T-cell (primary cell): ENCODE measurements at places on chromosomes 2 and 18.

DNA sequence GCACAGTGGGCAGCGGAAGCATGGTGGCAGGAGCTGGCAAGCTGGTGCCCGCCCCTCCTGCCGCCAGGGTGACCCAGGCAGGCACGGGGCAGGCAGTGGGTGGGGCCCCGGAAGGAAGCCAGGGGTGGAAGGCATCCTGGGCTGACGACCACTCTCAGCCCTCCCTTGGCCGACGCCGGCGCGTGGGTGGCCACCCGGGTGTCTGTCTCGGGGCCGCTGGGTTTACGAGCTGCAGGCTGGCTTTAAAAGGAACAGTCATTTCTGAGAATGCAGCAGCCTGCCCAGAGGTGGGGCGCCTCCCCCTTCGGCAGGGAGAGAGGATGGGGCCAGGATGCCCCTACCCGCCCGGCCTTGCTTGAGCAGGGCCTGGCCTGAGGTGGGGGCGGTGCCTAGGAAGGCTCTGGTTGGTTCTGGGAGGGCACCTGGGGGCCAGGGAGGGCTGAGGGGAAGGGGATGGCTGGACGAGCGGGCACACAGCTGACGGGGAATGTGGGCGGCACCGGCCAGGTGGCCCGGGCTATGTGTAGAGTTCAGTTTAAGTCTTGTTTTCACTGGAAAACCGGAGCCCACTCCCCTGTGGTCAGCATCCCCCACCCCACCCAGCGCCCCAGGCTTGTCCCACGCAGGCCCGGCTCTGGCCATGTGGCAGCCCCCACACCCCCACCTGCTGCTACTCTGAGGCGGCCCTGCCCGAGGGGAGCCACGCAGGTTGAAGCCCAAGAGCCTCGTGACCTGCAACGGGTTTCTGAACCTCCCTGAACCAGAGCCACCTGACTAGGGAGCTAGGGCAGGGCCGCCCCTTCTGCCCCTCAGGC lies 6.3 kb downstream of the BOK start:
- DNase-seq, result no peak

- DNase-seq, result no peak
Measured at GRCh38 chr2:180169474-180169873, 162.4 kb upstream of the CWC22 start.

- no peak for DNase-seq
Measured at GRCh38 chr2:30686669-30687068, 120.6 kb downstream of the CAPN13 start.

GRCh38 chr2:215811003-215811402 lies 202.3 kb downstream of the MREG start:
- DNase-seq, result no peak

- no peak for DNase-seq
Measured at GRCh38 chr2:208265371-208265800, 669 bp upstream of the PIKFYVE start.

DNA sequence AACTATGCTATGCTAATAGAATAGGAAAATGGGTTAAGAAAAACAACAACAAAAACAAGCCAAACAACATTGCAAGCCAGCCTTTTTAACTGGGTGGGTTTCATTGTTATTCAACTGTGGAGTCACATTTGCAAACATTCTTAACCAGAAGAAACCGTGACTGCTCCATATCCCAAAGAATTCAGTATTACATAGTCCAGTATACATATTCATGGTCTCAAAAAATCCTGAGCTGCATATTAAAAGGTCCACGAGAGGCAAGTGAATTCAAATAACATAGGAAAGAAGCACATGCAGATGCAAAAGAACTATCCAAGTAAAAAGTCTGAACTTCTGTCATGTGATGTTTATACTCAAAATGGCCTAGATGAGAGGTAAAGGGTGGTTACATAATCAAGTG lies 179.1 kb upstream of the ETAA1 start:
- DNase-seq, result no peak

DNA sequence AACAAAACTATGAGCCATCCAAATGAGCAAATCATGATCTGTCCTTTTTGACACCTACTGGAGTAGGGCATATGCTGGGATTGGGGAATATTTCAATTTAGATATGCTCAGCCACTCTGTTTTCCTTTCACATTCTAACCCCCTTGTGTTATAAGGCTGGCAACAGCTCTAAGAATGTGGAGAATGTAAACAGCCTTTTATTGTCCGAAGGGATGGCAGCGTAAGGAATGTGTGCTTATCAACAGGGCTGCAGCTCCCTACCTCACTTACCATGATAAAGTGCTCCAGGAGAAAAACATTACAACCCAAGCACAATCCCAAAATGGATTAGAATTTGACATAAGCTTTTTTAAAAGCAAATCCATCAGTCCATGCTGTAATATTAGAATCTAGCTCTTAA lies 2.2 kb downstream of the NXPH2 start:
- DNase-seq, result no peak

- no peak for DNase-seq
Measured at GRCh38 chr2:29390136-29390535, 274.9 kb downstream of the CLIP4 start.

DNA sequence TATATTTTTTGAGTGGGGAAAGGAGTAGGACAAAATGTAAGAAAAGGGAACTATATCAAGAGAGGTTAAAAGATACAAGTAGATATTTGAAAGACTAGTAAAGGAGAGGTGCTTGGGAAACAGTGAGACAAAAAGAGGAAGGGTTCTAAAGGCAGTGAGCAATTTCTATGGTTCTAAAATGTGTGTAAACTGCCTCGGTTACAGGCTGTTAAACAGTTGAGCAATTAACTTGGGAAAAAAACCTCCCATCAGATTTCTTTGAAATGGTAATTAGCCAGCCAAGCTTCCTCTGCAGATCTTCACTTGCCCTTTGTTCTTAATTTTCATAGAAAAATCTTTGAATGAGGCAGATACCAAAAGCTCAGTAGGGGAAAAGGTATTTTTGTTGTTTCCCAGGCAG lies 238.7 kb upstream of the KCNH7 start:
- DNase-seq, result no peak

GRCh38 chr2:172380436-172381274 lies 46.7 kb upstream of the ITGA6 start:
- DNase-seq, result no peak

- no peak for DNase-seq
Measured at GRCh38 chr2:168611091-168611490, 155.0 kb downstream of the CERS6 start.

DNA sequence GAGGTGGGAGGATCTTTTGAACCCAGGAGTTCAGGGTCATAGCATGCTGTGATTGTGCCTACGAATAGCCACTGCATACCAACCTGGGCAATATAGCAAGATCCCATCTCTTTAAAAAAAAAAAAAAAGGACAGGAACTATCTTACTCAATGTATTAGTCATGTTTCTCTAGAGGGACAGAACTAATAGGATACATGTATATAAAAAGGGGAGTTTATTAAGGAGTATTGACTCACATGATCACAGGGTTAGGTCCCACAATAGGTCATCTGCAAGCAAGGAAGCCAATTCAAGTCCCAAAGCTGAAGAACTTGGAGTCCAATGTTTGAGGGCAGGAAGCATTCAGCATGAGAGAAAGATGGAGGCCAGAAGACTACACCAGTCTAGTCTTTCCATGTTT lies 18.8 kb upstream of the CASP10 start:
- no peak for DNase-seq

GRCh38 chr2:31168291-31168690 lies 30.1 kb upstream of the GALNT14 start:
- DNase-seq, result no peak

DNA sequence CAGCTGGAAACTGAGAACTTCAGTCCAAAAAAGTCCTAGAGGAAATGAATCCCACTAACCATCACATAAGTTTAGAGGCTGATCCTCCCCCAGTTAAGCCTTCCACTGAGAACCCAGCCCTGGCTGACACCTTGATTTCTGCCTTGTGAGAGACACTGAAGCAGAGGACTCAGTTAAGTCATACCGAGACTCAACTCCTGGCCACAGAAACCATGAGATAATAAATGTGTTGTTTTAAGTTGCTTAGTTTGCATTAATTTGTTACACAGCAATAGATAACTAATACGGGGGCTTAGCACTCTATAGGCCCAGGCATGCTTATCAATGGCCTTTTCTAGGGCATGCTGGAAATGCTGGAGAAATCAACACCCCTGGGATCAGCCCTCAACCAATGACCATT lies 3.4 kb upstream of the ADD2 start:
- DNase-seq, result no peak

GRCh38 chr18:65934874-65935273 lies 184.1 kb downstream of the CDH7 start:
- no peak for DNase-seq

DNA sequence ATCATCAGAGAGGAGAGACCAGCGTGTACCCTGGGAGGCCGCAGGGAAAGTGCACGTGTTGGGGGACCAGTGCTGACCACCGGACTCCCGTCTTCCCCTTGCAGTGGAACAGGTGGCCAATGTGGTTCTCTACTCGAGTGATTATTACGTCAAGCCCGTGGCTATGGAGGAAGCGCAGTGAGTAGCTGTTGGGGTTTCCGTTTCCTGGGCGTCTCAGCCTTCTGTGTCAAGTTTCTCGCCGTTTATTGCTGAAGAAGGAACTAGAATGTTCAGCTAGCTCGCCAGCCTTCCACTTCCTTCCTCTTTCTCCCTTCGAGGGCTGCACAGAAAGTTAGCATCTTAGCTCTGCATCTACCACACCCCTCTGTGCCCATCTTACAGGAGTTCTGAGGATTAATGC lies 22.8 kb upstream of the DGKD start:
- peak; percentile 77 for DNase-seq

DNA sequence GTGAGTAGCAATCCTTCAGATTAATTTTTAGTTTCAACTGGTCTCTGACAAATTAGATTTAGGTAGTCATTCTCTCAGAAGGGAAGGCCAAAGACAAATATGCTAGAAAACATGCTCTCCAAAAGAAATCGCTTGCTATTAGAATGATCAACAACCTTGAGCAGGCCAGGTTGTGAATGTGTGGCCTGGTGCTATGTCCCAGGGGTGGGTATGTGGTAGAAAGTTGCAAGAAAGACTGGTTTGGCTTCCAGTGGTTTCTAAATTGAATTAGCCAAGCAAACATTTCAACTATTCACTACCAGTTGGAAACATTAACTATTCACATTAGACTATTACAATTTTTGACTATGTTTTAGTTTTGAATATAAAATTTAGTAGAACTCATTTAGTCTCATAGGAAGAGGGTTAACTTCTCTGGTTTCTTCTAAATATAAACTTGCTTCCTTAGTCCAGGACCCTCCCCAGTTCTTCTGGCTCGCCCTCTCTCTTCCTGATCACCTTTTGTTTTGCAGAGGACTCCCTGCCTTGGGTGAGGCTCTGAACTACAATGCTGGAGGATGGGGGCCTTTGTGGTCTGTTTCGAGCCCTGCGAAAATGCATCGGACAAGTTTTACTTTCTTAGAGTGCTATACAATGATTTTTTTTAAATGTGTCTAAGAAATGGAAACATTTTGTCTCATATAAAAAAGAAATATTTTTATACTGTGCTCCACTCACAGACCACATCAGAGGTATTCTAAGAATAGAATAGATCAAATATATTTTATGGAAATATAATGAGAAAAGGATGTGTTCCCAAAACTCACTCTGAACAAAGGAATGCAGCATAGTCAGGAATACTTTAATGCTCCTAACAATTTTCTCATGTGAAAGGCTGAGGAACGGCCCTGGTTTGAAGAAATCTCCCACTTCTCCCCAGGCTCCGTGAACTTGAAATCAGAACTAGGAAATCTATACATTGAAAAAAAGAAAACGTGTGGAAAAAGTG lies 375.0 kb upstream of the ZEB2 start:
- DNase-seq, result no peak

DNA sequence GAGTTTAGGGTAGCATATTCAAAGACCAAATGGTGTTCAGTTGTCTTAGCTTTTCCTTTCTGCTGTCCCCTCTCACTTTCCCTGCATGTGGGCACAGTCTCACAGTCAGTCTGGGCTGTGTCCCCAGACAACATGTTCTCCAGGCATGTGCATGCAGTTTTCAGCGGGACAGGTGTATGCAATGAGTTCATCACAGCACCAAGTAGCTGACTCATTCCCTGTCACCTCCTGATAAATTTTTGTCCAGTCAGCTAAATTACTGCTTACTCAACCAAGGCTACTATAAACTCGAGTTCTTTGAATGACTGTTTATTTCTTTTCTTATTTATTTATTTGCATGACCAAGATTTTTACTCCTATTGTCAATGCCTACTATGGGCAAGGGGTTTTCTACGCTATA lies 148.8 kb upstream of the CDH19 start:
- DNase-seq, result no peak

GRCh38 chr2:223760838-223761502 lies 76.4 kb downstream of the AP1S3 start:
- peak; percentile 40 for DNase-seq

DNA sequence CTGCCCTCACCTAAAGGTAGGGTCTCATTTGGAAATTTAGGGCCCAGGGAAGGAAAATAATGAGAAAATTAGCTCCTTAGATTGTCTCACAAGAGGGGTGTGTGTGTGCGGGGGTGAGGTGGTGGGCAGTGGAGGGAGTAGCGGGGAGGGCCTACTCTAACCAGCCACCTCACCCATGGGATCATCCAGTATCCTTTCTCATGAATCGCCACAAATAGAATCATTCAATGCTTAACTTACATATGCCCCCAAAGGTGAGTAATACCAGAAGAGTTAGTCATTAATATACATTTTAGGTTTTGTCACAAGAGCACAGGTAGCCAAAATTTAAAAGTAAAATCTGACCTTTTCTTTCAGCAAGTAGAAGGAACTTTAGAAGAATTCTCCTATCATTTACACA lies 122.1 kb downstream of the PLEKHM3 start:
- DNase-seq, result no peak

DNA sequence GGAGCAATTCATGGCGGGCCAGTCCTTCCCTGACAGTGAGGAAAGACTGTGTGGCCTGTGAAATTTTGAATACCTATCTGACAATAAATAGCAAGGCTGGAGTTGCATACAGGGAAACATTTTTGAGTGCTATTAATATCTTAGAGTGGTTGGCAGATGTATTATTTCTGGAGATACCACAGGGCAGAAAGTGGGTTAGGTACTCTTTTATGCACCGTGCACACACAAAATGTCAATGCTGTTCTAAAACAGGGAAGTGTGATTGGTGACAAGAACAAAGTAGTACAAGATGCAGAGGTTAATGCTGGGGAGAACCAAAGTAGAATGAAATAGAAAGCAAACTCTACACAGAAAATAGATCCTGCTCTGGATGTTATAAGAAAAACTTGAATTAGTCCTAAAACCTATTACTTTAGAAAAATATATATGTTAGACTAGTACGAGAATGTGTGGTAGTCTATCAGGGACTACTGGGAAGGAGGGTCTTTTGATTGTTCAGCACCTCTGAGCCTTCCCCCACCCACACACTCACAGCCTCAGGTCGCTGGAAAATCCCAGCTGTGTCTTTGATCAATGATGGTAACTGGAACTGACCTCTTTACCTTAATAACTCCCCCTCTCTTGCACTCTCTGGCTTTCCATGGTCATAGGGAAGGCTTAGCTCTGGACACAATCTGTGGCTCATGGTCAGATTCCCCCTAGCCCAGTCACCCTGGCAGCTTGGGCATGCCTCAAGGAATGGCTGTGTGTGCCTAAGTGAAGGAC lies 58.2 kb downstream of the SERPINB8 start:
- DNase-seq, result no peak

GRCh38 chr2:121911036-121911435 lies 155.6 kb downstream of the TSN start:
- DNase-seq, result no peak
